ENCODE measurements at places on chromosomes 13 and 19.

GRCh38 chr19:49887037-49887664 is 9.5 kb downstream of the IL4I1 start:
- DNase-seq = no peak

- no peak for DNase-seq
Observed at GRCh38 chr13:50152224-50152623, 137.0 kb downstream of the KCNRG start.

GRCh38 chr19:14542711-14543328 is 13.4 kb downstream of the TECR start:
- DNase-seq = no peak

- no peak for DNase-seq
Observed at GRCh38 chr19:29399804-29400203, 126.0 kb upstream of the VSTM2B start.

GRCh38 chr19:53875602-53876325 is 6.2 kb upstream of the PRKCG start:
- no peak for DNase-seq

DNA sequence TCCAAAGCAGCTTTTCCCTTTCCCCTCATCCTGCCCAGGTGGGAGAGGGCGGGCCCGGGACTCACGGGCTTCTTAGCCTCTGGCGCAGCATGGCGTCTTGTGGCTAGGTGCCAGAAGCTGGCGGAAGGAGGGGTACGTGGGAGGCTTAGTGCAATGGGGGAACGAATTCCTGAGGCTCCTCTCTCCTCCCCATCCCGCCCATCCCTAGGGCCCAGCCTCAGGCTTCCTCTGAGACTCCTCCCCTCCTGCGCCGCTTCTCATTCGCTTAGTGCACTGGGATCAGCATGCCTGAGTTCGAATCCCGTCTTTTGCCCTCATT is 297.8 kb downstream of the ZNF536 start:
- DNase-seq = no peak

DNA sequence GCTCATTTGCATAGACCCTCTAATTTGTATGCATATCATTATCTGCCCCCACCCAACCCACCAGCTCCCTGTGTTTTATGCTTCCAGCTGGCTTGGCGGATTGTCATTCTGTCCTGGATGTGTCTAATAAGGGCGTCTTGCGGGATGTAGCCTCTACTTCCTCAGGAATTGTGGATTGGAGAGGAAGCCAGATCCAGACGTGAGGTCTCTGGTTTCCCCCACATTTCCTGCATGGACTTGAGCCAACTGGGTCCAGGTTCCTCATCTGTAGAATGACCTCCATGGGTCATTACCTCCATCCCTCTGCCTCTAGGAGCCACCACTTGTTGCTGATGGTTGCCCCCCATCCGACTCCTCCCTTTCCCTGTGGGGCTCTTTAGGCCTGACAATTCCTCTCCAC is 7.3 kb downstream of the TNFSF14 start:
- DNase-seq = no peak

GRCh38 chr13:27920677-27921420 is 1.0 kb downstream of the PDX1 start:
- DNase-seq = no peak

GRCh38 chr13:24184265-24184841 is 23.8 kb downstream of the SPATA13 start:
- no peak for DNase-seq

DNA sequence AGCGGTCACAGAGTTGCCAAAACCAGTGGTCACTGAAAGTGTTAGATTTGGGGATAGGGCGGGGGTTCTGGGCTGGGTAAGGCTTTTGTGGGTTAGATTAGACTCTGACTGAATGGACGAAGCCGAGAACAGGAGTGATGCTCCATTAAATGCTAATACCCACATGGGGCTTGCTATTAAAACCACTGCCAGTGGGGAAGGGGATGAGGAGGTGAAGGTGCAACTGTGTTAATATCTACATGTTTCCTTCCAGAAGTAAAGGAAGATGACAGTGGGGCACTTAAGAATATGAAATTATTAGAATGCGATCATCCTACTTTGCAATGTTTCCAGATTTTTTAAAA is 573 bp upstream of the ZNF614 start:
- no peak for DNase-seq

GRCh38 chr13:20544201-20544923 is 18.7 kb upstream of the CRYL1 start:
- DNase-seq = no peak

DNA sequence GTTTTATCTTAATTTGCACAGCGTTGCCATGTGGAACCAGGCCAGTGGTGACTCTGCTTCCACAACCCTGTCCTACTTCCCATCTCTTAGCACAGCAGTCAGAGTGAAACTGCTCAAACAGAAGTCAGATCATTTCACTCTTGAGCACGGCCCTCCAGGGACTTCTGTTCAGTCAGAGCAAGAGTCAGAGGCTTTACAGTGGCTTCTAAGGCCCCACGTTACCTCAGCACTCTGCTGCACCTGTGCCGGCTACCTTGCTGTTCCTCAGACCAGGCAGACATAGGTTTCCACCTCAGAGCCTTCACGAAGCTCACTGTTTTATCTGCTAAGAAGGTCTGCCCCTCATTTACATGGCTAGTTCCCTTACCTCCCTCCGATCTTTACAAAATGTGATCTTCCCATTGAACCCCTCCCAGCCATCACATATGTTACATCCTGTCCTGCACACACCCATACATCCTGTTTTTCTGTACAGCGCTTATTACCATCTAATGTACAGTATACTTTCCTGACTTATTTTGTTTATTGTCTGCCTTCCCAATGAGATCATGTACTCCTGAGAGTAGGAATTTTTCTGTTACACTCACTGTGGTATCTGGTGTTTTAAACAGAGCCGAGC is 41.6 kb downstream of the TM9SF2 start:
- peak; percentile 39 for DNase-seq

- DNase-seq = no peak
Observed at GRCh38 chr19:2538096-2538757, 62.3 kb downstream of the GADD45B start.

- DNase-seq = no peak
Observed at GRCh38 chr13:102700088-102701031, 5.5 kb upstream of the METTL21C start.

GRCh38 chr19:913080-913748 is at the start of gene R3HDM4:
Gene R3HDM4 (minus strand): TSS chr19:913219. CDS start chr19:913157, 62 bp downstream.
- peak; percentile 83 for DNase-seq

DNA sequence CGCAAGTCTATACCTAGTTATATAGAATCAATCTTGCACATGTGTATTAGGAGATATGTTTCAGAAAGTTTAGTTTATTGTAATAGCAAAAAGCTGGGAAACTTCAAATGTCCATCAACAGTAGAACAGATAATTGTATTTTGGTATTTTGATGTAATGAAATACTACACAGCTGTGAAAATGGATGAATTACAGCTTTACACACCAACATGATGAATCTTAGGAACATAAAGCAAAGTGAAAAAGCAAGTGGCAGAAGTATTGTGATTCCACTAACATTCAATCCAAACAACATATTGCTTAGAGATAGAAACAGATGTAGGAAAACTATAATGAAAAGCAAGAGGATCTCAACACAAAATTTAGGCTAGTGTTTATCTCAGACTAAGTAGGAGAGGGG is 72.5 kb downstream of the RUBCNL start:
- no peak for DNase-seq

- peak; percentile 68 for DNase-seq
Observed at GRCh38 chr19:6516018-6516658, 14.0 kb upstream of the TUBB4A start.

- DNase-seq = no peak
Observed at GRCh38 chr13:52936806-52937205, 88.4 kb upstream of the PCDH8 start.

- peak; percentile 26 for DNase-seq
Observed at GRCh38 chr19:45153339-45154063, 7.3 kb downstream of the NKPD1 start.

- DNase-seq = no peak
Observed at GRCh38 chr19:16579381-16579780, 7.2 kb upstream of the SLC35E1 start.

- DNase-seq = peak; percentile 50
Observed at GRCh38 chr19:19460761-19461265, 54.5 kb downstream of the TSSK6 start.

DNA sequence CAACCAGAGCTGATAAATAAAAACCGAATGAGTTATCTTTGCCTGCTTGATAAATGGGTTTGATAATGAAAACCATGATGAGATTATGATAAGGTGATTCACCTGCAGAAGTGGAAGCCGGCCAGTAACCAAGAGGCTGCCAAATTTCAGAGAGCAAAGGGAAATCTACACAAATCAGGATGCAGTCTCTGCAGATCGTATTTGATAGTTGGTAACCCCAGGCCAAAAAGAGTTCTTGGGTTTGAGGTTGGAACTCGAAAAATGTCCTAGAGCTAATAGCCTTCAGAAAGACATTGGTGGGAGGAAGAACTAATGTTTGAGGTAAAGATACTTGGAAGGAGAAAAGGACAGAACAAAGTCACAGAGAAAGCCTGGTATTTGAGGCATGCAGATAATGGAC is 9.6 kb upstream of the LATS2 start:
- DNase-seq = no peak

GRCh38 chr19:46787331-46788261 is 798 bp downstream of the SLC1A5 start:
- no peak for DNase-seq

DNA sequence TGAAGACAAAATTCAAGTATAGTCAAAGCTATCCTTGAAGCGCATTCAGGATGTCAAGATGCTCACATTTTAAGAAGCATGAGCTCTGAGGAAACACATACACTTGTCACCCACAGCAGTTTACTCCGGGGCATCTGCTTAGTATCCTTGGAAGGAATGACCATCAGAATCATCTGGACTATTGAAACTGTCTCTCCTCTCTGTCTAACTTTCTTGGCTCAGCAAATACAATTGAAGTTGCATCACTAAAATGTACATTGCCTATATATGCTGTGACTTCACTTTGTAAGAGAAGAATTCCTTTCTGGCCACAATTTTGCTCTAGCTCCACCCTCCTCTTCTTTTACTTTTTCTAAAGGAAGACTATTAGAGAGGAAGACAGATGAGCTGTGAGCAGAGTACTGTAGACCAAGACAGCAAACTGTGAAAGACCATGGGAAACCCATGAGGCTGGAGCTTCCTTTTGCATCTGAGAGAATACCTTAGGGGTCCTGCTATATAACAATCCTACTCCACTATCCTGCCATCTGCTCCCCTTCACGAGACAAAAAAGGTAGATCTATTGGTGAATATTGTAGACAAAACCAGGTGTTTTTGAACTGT is 906.3 kb downstream of the PCDH9 start:
- no peak for DNase-seq

- no peak for DNase-seq
Observed at GRCh38 chr19:1481224-1481892, 2.3 kb upstream of the C19orf25 start.

DNA sequence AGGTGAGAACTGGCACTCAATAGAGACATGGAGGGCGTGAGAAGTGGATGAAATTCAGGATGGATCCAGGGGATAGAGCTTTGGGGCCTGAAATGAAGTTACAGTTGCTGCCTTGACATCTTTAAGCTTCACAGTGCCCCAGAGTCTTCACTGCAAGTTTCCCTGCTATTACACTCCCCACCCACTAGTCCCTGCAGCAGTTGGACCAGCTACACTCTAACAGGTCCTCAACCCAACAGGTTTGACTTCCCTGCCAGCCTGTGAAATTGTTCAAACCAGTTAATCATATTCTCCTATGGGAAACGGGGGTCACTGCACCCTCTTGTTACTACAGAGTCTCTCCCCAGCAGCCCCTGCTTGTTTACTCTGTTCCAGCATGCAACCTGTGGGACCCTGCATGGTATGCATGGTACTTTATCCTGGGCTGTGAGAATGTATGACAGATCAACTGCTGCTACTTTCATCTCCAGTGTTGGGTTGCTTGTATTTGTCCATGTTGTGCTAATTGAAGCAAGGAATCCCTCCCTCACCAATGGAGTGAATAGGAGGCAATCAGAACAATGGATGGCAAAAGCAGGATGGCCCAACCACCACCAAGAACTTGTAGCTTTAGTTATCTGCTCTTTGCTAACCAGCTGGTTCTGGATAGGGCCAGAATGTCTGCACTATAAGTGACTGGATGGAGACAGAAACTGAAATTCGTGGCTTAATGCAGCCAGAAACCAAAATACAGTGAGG is 314.2 kb downstream of the OLFM4 start:
- DNase-seq = no peak

- no peak for DNase-seq
Observed at GRCh38 chr13:98020271-98020670, 66.8 kb downstream of the IPO5 start.

GRCh38 chr13:66887088-66887487 is 343.0 kb downstream of the PCDH9 start:
- no peak for DNase-seq

- no peak for DNase-seq
Observed at GRCh38 chr13:35131471-35131870, 189.4 kb downstream of the NBEA start.

DNA sequence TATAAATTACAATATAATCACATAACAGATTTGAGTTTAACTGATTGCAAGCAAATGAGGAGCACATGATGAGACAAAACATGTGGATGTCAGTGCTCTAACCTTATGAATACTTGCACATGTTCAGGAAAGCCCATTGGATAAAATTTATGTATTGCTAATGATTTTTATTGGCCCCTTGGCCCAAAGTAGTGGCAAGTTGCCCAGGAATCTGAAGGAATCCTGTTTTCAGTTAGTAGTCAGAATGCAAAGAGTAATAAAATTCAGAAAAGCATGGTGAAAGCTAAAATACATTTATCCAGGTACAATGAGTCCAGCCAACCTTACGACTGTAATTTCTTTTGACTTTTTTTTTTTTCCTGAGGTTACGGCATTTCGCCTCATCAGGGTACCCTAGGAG is 1539.4 kb downstream of the EFNB2 start:
- DNase-seq = no peak

DNA sequence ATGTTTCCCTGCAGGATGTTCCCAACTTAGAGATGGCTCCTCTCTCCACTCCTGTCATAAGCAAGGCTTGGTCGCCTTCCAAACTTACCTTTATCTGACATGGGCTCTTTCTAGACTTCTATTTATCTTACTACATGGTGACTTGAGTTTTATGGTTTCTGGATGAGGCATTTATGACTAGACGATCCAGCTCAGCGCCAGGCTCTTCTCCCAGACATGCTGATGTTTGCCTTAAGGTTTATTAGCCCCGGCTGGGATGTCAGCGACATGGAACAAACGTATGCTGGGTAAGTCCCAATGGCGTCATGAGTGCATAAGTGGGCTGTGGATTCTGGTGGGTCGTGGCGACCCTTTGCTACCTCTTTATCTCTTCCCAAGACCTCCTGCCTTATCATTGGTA is 39.8 kb upstream of the SLC15A1 start:
- DNase-seq = no peak

GRCh38 chr13:41597348-41598041 is 140.1 kb downstream of the RGCC start:
- no peak for DNase-seq

- no peak for DNase-seq
Observed at GRCh38 chr19:47155148-47155547, 24.5 kb downstream of the SAE1 start.

DNA sequence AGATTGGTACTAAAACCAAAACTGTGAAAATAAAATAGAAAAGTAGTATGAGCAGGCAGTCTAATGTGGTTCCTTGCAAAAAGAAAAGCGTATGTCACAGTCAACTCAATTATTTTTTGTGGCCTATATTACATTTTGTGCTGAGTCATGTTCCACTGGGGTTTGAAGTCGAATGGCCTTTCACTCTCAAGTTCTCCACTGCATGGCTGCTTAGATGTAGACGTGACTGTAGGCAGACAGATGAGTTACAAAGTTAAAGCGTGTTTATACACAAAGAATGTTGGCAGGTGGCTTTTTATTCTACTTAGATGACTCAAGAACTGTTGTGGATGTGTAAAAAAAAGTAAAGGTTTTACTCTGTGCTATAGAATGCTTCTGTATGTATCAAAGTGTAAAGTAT is 133.9 kb downstream of the SLITRK6 start:
- no peak for DNase-seq

All from CD4-positive, alpha-beta T cell treated with Interleukin-2 at 100 ng/mL for 4 hours (primary cell).